ENCODE measurements at places on chromosomes 7 and 10.
A peak's percentile ranks its signal among the peaks of the same experiment; 100 is the strongest.

DNA sequence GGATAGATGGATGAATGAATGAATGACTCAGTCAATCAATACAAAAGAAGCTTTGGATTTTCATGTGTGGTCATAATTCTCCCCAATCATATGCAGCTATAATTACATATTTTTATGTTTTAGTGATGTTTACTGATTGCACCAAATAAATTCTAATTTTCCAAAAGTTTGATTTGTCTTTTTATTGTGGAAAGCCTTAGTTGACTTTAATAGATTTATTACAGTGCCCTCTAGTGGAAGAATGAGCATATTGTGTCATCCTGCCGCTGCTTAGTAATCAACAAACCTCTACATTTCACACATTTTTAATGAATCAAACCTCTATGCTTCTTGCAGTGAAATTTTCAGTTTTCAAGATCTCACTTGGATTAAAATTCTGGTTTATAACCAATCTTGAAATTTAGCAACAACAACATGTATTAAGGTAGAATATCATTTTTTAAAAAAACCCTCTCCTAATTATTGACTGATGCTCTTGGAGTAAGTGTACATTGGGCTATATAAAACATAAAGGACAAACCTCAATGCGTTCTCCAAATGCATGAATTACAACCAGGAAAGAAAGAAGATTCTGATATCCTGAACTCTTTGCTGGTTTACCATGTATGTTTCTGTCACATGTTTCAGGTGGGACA is 55.6 kb upstream of the PNLIP start:
- peak; percentile 33 for DNase-seq

GRCh38 chr7:38932509-38933168 is 23.6 kb upstream of the VPS41 start:
- peak; percentile 70 for DNase-seq

GRCh38 chr7:121985476-121986030 is 112.6 kb downstream of the PTPRZ1 start:
- DNase-seq, result no peak

- DNase-seq, result peak; percentile 17
Measured at GRCh38 chr7:17041324-17041723, 159.5 kb upstream of the AGR3 start.

- no peak for DNase-seq
Measured at GRCh38 chr7:157009778-157010587, 480 bp downstream of the MNX1 start.

DNA sequence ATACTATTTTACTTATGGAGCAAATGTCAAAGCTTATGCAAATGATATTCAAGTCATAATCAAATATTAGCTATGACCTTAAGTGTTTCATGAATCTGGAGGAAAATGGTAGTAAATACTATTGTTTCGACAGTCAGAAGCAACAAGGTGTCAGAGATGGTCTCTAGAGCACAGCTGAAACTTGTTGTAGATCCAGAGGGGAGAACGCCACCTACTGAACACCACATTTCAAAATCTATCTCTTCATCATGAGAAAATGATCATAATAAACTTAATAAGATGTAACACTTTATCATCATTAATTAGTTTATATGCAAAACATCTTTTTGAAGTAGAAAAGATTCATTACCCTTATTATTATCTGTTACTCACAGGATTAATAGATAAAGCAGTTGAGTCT is 418.7 kb downstream of the GATA3 start:
- DNase-seq, result no peak

- DNase-seq, result no peak
Measured at GRCh38 chr7:88452646-88453045, 146.0 kb upstream of the STEAP4 start.

DNA sequence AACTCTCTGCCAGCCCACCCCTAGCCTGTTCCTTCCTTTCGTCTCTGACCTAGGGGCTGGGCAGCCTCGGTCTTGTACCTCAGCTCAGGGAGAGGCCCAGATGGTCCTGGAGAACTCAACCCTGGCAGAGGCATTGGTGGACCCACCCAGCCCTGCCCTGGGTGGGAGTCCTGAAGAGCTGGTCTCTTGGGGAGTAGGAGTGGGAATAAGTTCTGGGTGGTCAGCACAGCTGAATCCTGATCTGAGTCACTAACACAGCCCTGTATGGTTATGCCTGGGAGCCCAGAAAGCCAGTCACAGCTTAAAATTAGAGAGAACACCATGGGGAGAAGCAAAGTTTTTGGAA is 84.0 kb downstream of the SORBS1 start:
- DNase-seq, result no peak

- DNase-seq, result no peak
Measured at GRCh38 chr10:44404741-44405437, 20.0 kb upstream of the CXCL12 start.

DNA sequence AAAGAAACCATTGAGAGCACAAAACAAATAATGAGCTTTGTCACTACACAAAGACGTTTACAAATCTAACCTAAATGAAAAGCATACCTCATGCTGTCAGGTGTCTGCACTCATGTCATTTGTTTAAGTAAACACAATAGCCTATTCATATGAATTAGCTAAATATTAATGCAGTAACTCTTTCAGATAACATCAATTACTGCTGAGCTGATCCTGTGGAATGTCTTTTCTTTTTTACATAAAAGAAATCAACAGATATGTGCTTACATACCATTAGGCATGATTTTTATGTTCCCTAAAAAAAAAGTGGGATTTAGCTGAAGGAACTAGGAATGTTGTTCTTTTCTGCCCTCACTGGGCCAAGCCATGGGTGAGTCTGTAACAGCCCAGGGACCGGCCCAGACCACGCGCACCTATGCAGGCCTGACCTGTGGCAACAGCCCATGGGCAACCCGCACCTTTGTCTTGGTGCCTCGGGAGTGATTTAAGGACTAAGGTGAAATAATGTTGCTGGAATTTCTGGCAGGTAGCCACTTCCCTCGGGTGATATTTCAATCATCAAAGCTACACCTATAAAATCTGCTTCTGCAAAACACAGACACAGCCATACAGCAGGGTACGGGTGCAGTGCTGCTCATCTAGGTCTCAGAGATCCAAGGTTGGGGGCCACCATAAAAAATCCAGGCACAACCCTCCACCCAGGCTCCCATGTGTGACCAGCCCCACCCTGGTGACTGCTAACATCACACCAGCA is 44.6 kb downstream of the FGFR2 start:
- DNase-seq, result no peak

DNA sequence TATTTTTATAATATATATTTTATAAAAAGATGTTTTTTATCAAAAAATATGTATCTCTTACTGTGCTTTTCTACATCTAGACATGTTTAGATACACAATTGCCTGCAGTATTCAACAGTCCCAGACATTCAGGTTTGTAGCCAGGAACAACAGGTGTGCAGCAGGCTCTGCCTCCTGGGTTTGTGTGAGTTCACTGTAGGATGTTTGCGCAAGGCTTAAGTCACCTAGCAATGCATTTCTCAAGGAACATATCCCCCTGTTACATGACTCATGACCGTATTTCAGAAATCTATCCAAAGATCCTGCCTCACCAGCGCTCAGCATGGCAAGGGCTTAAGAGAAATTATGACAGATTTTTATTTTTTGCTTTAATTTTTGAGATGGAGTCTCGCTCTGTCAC is 41.5 kb downstream of the PITRM1 start:
- no peak for DNase-seq

GRCh38 chr10:70974351-70974901 is 86.1 kb upstream of the PCBD1 start:
- no peak for DNase-seq

GRCh38 chr7:42831718-42832522 is 80.0 kb downstream of the C7orf25 start:
- DNase-seq, result peak; percentile 4

Data from hematopoietic multipotent progenitor cell treated with erythropoietin and hydrocortisone succinate and interleukin-3 and kit ligand, for 8 days (in vitro differentiated cells).